ENCODE measurements at places on chromosomes 6 and 20.

- DNase-seq = no peak
These were observed 8.7 kb downstream of the PLAGL1 start for GRCh38 chr6:143999406-143999805.

DNA sequence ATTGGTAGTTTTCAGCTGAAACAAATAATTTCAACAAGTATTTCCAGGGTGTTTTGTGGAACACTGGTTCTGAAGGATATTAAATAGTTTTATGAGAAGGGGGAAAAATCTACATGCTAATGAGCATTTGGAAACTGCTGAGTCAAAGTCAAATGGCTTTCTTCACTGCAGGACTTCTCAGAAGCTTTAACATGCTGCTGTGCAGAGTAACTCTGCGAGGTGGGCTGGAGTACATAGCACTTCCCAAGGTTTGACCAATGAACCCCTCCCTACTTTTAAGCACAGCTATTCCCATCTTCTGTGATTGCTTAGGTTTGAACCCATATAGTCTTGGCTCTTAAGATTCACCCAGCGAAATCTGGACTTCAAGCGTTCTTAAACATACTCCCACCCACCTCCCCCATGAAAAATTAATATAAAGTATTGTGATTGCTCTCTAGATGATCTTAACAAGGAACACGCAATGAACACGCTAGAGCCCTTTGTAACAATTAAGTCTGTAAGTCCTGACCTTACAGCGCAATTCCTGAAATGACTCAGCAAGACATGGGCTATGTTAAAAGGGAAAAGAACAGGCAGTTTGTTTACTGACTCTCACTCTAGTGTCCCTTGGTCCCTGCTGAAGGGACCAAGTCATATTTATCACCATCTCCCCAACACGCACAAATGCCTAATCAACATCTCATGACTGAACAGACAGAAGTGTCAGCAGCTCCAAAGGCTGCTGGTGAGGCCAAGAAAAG, 105.2 kb downstream of the NFATC2 start:
- peak; percentile 84 for DNase-seq

GRCh38 chr20:59611286-59611685, 6.9 kb downstream of the PHACTR3 start:
- no peak for DNase-seq

GRCh38 chr6:17280138-17280537, 1.0 kb upstream of the RBM24 start:
- DNase-seq = no peak

DNA sequence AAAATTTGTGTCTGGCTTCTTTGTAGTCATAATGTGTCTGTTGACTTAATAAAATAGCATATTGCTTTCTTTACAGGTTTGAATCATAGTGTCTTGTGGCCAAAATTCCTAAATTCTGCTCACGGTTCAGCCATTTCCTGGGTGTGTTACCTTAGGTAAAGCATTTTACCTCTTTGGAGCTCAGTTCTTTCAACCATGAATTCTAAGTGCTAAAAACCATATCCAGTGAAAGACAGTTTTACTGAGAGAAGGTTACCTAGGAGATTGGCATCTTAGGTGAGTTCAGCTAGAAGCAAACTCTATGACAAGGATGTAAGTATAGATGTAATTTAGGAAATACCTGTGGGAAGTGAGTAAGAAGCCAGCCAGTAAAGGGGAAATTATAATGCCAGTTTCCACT, 20.7 kb downstream of the CRYBG1 start:
- DNase-seq = no peak

- DNase-seq = no peak
These were observed 1.9 kb downstream of the NFATC2 start for GRCh38 chr20:51540580-51540979.

DNA sequence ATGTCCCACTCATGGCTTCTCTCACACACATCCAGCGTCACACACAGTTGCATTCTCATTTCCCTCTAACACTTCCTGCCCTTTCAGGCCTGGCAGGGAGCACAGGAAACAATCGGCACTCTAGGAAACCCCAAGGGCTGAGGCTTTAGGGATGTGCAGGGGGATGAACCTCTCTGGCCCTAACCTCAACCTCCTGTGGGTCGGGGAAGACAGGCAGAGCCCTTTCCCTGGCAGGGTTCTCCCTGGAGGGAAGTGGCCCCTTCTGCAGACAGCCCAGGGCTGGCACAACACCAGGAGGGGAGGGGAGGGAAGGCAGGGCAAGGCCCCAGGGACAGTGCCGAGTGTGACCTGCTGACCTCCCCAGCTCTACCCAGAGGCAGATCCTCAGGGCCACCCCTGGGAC, 2.7 kb downstream of the TEAD3 start:
- DNase-seq = no peak

DNA sequence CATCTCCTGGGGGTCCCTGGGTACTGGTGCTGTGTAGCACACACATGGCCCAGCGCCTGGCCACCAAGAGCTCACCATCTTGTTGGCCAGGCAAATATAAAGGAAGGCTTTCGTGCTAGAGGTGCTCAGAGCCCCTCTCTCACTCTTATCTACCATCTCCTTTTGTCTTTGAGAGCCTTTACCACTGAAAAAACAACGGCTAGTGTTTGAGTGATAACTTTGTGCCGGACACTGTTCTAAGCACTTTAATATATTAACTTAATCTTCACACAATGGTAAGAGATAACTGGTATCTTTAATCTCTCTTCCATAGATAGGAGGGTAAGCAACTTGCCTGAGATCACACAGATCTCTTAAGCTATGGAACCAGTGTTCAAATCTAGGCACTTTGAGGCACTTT, 21.5 kb upstream of the ARHGAP18 start:
- no peak for DNase-seq

- no peak for DNase-seq
These were observed 133.9 kb downstream of the BTBD9 start for GRCh38 chr6:38505826-38506225.

DNA sequence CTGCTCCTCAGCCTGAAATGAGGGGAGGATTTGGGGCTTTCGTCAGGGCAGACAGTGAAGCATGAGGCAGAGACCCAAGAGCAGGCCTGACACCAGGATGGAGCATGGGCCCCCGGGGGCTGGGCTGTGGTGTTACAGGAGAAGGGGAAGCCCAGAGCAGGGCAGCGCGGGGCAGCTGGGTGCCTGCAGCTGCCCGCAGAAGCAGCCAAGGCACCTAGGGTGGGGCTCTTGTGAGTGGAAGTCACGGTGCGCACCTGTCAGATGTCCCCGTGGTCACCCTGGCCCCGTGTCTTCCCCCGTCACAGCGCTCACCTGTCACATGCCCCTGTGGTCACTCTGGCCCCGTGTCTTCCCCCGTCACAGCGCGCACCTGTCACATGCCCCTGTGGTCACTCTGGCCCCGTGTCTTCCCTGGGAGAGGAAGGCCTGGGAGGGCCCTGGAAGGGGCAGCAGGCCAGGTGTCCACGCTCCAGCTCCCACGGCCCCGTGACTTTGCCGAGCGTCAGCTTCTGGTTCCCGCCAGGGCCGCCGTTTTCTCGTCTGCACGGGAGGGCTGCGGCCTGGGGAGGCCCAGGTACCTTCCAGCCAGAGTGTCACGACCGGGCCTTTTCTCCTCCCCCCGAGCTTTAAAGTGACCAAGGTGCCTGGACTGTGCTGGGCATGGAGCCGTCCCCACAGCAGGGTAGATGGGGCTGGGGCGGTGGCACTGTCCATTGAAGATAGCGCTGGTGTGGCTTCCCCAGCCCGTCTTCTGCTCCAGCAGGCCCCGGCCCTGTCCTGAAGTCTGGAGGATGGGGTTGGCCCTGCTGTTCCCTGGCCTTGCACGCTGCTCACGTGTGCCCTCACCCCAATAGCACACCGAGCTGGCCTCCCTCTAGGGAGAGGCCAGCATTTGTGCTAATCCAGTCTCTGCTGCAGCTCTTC, 9.4 kb downstream of the ARFGAP1 start:
- no peak for DNase-seq

DNA sequence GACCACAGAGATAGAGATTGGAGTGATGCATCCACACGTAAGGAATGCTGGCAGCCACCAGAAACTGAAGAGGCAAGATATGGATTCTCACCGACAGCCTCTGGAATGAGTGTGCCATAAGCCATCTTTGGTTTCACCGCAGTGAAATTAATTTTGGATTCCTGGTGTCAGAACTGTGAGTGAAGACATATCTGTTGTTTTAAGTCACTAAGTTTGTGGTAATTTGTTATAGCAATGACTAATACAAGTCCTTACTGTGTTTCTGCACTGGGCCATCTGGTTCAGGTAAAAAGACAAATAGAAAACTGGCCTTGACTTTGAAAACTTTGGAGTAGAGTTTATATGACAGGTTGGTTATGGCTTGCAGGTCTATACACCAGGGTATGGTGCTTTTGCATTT, 261.9 kb downstream of the PHF3 start:
- DNase-seq = no peak

DNA sequence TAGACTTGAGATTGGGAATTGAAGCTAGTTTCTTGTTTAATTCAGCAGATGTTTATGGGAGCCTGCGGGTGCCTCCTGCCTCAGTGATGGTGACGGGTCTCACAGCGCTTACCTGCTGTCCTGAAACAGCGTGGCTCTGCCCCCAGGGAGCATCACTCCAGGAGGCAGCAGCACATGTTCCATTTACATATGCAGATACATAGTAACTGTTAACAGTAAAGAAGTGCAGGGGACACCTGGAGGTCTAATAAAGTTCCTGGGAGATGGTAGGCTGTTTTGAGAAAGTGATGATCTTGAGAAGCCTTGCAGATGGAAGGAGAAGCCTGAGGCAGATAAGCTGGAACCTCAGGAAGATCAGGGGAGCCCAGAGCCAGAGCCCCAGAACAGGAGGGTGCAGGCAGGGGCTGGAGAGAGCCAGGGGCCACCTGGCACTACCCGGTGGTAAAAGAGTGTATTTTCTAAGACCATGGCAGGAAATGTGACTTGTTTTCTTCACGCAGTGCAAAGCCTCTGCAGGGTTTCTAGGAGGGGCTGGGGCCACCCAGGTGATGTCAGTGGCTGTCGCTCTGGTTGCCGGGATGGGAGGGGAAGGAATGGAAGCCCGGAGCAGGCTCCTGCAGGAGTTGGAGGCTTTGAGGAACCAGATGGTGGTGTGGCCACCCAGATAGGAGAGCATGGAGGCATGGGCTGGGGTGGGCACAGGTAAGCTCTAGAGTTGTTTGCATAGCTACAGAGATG, 24.2 kb upstream of the KIF25 start:
- no peak for DNase-seq

- DNase-seq = no peak
These were observed 343.9 kb downstream of the NRN1 start for GRCh38 chr6:5662797-5663196.

GRCh38 chr6:32244946-32245398, 21.1 kb upstream of the NOTCH4 start:
- DNase-seq = peak; percentile 62

DNA sequence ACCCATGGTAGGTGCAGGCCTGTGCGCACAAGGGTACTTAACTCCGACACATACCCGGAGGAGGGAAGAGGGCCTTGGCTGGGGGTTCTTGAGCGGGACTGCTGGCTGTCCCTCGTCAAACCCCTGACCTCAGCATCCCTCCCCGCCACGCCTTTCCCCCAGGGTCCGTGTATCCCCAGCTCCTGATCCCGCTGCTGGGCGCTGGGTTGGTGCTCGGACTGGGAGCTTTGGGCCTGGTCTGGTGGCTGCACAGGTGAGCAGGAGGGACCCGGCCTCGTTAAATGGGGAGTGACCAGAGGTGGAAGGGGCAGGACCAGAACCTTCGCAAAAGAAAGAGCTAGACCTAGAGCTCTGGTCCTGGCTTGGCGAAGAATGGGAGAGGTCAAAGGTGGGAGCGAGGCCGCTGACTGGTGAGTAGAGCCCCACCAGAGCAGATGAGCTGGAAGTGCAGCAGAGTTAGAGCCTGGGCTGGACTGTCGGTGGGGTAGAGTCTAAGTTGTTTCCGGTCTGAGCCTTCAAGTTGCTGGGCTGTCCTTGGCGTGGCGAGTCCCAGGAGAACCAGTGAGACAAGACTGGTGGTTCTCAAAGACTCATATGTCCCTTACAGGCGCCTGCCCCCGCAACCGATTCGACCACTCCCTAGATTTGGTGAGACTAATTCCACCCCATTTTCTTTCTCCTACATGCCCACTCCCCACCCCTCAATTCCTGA, 963 bp downstream of the MPIG6B start:
- DNase-seq = no peak

DNA sequence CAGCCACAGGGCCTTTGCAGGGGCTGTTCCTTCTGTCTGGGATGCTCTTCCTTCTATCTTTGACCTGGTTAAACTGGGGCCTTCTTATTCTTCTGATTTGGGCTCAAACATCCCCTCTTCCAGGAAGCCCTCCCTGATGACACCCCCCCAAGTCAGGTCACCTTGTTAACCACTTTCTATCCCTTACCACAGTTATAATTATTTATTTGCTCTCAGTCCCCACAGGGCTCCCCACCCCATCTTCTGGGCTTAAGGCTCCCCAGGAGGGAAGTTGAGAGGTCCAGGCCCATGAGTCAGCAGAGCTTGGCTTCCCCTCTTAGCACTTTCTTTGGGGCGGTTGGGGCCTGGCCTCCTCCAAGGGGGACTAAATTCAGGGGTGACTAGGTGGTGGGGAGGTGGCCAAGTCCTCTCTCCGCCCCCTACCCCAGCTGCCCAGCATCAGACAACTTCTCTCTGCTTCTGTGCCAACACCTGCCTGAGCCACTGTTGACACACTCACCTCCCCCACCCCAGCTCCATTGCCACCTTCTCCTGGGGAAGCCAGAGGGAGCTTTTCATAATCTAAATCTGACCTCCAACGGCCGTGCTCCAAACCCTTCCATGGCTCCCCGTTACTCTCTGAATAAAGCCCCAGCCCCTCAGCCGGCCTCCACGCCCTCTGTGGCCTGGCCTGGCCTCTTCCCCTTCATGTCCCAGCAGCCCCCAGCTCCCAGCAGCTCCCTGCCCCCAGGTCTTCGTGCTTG, 70.0 kb downstream of the CEBPB start:
- DNase-seq = no peak

DNA sequence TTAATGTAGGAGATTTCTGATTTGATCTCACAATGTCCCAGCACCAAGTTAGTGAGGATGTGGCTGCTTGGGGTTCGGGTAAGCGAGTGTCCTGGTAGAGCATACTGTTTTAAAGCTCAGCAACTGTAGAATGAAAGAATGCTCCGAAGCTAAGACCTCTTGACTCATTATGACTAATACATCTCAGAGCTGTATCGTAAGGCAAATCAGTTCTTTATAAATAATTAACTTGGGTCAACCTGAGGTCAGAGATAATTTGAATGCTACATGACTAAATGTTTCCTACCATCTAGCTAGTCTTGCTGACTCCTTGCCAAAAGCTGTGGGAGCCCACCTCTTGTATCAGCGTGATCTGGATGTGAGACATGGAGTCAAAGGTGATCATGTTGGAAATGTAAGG, 128.8 kb upstream of the PDE7B start:
- no peak for DNase-seq

DNA sequence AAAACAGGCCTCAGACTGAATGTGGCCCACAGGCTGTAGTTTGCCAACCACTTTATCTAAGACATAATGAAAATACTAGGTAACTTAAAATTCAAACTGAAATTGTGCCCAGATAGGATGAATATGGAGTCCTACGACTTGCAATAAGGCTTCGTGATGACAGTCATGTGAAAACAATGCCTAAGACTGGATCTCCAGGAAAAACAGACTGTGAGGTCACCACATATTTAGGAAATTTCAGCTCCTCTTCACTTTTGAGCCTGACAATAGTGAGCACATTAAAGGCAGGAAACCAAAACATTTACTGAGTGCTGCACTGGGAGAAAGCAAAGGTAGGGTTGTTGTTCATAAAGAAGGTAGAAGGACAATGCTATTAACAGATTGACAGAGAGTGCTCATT, 50.0 kb downstream of the RTN4IP1 start:
- no peak for DNase-seq

GRCh38 chr20:64092258-64093012, 8.2 kb upstream of the LKAAEAR1 start:
- DNase-seq = no peak

Measured in GM12865 (cell line).